ENCODE measurements at places on chromosomes 3 and 15.

GRCh38 chr3:163914567-163914966 lies 1163.7 kb downstream of the SI start:
- no peak for ATAC-seq

GRCh38 chr3:111594205-111594604 lies 941 bp downstream of the ZBED2 start:
- ATAC-seq = peak; percentile 45

DNA sequence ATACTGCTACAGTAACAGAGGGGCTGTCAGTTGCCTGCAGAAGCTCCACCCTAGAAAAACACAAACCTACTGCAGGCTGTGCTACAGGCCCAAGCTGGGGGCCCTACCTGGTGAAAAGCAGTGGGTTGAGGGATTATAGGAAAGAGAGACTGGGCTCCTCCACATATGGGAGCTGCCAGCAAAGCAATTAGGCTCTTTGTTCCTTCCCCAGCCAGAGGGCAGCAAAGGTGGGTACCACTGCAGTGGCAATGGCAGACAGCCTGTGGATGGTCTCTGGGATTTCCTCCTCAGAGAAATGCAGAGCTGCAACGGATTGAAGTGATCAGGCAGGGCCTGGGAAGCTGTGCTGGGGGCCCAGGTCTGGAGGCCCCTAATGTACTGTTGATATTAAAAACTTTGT lies 19.1 kb upstream of the DNAAF4 start:
- no peak for ATAC-seq

DNA sequence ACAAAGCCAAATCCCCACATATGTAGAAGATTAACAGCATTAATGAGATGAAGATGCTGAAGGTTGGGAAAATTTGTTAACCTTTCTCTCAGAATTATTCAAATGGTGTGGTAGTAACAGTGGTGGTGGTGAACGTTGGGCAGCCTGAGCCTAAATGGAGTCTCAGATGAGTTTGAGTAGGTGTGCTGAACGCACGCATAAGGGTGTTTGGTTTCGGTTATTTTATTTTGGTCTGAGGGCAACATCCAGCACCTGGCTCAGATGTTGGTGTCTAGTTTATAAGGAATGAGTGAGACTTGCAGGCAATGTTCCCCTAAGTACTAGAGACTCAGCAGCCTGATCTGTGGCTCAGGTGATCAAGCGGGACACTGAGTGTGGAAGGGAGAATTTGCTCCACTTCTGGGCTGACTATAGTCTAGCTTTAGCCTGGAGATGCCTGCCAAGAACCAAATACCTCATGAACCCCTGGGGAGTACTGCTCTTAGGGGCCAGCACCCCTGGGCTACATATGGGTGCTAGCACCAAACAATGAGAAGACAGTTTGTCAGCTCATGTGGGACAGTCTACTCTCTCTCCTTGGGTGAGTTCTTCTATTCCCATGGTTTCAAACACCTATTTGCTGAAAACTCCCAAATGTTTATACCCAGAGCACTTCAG lies 39.5 kb upstream of the ATP2C1 start:
- no peak for ATAC-seq

GRCh38 chr15:82064824-82065223 lies 19.0 kb upstream of the MEX3B start:
- ATAC-seq = peak; percentile 52

DNA sequence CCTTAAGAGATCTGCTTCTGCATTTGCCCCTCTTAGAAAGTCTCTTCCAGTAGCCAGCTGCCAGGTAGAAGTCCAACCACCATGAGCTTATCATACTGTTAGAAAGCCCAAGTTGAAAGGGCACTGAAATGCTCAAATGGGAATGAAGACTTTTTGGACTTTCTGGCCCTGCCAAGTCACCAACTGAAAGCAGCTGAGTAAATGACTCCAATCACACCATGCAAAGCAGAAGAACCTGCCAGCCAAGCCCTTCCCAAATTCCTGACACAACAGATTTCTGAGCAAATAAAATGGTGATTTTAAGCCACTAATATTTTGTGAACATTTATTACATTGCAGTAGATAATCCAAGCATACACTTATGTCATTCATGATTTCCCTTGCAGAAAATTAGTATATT lies 2.1 kb upstream of the CMTM8 start:
- no peak for ATAC-seq

- no peak for ATAC-seq
These were observed 446.8 kb downstream of the WDR72 start for GRCh38 chr15:53312707-53313106.
